ENCODE measurements at places on chromosomes 4 and X.

- DNase-seq, result peak; percentile 83
Observed at GRCh38 chrX:154308108-154308946, 12.7 kb downstream of the TKTL1 start.

DNA sequence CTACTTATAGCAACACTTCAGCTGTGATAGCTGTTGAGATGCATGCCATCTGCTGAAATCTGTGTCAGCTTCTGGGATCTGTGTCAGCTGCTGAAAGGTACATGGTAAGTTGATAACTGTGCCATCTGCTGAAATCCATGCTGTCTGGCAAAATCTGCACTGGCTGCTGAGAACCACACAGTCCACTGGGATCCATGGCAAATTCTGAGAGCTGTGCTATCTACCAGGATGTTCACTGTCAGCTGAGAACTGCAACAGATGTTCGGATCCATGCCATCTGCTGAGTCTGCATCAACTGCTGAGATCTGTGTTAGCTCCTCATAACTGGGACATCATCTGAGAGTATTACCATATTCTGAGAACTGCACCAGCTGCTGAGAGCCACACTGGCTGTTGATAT, 430.5 kb upstream of the POU3F4 start:
- no peak for DNase-seq

- no peak for DNase-seq
Observed at GRCh38 chr4:188197566-188197965, 58.3 kb downstream of the TRIML1 start.

DNA sequence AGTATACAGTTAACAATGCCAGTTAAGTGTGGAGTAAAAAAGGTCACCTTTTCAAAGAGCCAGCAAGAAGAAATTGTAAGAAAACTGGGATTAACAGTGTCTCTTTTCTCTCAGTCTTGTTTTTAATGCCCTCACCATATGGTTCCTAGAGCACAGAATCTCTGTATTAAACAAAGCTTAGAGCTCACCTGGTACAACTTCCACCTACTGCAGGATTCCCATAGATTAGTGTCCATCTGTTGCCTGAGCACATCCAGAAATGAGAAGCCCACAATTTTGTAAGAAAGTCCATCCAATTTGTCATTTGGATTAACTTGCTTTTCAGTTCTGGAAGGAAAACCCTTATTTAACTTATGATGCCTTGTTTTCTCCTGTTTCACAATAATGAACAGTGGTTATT, 1037.1 kb downstream of the STPG2 start:
- DNase-seq, result no peak

GRCh38 chr4:56464581-56464980, 2.8 kb upstream of the SRP72 start:
- DNase-seq, result no peak

DNA sequence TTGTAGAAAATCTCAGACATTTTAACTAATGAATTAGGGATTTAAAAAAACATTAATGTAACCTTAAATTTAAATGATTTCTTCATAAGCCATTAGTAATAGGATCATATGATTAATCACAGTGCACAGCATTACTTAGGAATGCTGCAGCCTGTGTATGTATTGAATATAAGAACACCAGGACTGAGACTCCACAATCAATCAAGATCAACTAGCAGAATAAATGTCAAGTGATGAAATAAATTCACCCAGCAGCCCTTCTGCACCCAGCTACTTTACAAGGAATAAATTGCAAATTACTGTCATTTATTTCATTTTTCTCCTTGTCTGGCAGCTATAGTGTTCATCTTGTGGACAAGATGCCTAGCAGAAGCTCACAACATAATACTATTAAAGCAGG, 46.5 kb downstream of the NEIL3 start:
- no peak for DNase-seq

GRCh38 chr4:7676398-7676922, 241.7 kb upstream of the PSAPL1 start:
- DNase-seq, result no peak

DNA sequence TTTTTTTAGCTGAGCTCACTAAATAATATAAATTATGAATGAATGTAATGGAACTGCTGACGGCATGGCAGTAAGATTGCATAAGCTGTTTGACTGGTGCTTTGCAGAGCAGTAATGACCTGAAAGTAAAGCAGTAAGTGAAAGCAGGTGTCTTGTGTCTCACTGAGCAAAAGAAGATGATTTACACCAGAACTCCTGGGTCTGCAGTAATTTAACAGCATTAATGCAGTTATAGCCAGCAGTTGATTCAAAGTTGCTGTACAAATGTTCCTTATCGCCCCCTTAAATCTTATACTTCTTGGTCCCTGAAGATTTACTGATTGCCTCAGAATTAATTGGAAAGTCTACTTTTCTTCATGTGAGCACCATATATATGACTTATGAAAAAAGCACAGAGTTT, 187.7 kb downstream of the DCTD start:
- DNase-seq, result no peak

- DNase-seq, result no peak
Observed at GRCh38 chr4:38371391-38371851, 292.6 kb upstream of the KLF3 start.

- peak; percentile 51 for DNase-seq
Observed at GRCh38 chr4:17511509-17511949, 361 bp downstream of the QDPR start.

- DNase-seq, result no peak
Observed at GRCh38 chr4:145044341-145044740, 53.7 kb downstream of the ANAPC10 start.

- DNase-seq, result no peak
Observed at GRCh38 chrX:35046660-35047296, 104.2 kb downstream of the FAM47B start.

DNA sequence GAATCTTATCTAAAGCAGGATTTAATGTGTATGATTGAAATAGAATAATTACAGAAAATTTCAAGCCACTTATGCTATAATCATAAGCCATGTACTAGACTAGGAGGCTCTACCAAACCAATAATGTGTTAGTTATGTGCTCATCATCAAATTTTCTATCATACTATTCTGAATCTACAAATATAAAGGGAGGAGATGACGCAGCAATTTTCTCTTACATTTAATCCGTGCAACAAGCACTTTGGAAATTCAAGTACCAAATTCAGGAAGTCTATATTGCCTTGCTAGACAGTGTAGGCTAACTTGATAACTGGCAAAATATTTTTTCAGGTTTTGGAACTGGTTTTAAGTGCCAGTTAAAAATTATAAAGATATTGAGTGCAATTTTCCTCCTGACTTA, 283.5 kb downstream of the C4orf33 start:
- DNase-seq, result no peak

DNA sequence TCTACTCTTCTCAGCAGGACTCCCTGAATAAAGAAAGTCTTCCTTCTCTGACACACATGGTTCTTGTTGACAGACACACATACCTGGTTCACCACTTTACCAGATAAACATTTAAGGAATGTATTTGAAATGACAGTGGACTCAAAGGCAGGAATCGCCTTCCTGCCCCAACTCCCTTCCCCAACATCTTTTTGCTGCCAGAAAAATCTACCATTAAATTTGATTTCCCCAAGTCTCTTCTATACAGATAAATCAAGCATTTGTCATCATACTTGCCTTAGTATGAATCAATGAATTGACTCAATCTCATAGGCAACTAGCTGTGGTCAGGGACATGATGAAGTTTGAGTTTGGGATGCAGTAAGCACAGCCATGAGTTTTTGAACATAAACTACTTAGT, 23.3 kb upstream of the ANXA5 start:
- no peak for DNase-seq

DNA sequence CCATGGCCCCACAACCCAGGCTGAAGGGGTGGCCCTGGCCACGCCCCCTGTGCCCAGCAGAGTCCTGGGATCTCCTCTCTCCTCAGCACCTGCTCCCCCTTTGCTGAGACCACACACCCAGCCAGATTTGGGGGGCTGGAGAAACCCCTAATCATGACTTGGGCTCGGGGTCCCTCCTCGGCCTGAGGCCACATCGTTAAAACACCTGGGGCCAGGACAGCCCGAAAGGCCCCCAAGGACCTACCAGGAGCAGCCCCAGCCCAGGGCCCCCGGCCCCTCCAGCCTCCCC, 116.7 kb downstream of the FAM53A start:
- DNase-seq, result no peak

GRCh38 chr4:24488399-24489164, 95.8 kb downstream of the DHX15 start:
- DNase-seq, result peak; percentile 54

DNA sequence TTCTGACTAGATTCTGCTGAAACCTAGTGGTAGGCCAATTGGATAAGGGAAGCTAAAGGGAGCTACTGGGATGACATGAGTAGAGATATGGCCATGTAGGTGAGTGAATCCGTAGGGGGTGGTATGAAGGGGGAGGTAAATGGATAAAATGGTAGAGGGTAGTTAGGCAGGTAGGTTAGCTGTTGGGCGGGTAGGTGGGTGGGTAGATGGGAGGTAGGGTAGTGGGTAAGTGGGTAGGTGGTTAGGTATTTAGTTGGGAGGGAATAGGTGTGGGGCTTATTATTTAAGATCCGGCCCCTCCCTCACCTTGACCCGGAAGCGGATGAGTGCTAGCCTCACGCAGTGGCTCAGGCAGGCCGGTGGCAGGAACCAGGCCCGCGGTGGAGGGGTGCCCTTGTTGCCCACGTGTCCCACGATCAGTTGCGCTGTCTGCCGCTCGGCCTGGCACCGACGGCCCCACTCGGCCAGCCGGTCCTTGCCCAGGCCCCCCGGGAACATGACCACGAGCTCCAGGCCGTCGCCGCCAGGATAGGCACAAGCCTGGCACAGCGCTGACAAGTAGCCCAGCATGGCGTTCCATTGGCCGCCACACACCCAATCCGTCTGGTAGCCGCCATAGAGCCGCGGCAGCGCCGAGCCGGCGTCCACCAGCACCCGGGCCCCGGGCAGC, 725 bp downstream of the FAM120C start:
- peak; percentile 66 for DNase-seq

DNA sequence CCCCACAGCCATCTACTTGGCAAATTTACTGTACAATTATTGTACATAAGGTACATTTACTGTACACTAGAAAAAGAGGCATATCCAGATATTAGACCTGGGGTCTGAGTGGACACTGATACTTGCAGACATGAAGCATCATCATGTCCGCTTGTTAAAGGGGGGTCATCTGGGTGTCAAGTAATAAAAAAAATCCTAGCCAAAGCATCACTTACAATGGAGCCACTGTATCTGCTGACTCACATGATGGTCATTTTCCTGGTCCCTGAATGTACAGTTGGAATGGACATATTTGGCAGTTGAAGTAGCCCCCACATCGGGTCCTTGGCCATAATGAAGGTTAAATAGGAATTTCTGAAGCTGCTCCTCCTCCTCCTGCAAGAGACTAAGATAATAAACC, 228.8 kb downstream of the THOC2 start:
- no peak for DNase-seq

DNA sequence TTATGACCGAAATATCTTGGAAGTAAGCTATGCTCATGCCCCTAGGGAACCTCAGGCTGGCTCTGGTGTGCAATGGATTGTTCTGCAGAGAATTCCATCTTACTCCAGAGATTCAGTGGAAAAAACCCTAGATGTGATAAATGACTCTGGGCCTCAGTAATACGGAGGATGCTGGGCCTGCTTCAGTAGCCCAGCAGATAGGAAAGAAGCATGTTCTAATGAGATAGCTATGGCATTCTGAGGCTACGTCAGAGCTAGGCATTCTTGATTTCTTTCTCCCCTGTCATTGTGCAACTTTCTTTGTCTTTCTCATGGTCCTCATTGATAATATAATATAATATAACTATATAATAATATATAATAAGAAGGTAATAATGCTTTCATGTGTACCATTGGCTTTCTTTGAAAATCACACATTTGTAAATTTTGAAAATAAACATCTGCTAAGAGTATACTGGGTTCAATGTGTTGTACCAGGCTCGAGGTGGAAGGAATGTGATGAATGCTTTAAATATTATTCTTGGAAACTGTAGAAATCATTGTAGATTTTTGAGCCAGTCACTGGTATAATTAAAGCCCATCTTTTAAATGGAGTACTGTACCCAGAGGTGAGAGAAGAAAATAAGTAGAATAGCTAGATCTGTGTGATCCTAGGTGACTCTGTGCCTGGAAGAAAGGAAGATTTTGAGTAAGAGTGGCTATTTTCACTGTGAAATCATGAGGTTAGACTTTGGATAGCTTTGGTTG, 152.0 kb downstream of the IL15 start:
- DNase-seq, result no peak

DNA sequence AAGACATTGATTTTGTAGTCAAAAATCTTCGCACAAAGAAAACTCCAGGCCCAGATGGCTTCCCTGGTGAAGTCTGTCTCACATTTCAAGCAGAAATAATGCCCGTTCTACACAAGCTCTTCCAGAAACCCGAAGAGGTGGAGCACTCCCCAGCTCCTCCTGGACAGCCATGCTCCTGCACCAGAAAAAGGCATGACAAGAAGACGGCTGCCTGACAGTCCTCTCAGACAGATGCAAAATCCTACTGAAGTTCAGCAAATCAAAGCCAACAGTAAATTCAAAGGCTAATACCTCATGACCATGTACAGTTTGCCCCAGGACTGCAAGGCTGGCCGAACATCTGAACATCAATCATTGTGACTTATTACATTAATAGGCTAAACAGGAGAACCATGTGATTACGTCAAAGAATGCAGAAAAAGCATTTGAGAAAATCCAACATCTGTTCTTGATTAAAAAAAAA, 30.8 kb upstream of the MXD4 start:
- no peak for DNase-seq

DNA sequence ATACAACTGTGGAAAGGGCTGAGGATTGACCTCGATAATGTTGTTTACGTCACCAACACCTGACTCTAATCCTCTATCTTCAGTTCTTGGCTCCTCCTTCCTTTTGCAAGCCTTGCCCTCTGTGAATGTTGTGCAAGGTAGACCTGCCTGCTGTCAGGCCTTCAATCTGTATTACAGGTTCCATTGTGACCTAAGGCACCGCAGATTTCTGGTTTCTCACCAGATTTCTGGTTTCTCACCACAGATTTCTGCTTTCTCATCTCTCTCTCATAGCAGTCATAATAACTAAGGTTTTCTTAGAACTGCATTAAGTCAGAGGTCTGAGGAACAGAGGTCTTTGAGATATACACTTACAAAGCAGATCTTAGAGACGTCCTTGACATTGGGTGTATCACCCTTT, 51.5 kb upstream of the ETNPPL start:
- DNase-seq, result no peak

DNA sequence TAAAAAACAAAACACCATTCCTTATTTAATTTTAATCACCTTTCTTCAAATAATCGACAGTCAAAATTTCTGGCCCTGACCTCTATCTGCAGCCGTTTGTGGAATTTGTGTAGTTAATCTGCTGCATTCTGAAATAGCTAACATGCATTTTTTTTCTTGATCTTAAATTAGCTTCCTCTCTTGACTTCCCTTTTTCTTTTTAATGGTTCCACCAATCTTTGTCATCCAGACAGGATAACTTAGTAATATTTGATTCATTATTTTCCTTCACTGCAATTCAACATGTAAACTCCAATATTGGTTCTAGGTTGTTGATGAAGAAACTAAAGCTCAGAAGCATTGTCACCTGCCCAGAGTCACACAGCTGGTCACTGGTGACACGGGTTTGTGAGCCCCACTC, 77.3 kb downstream of the ARHGAP10 start:
- no peak for DNase-seq
